ENCODE measurements at places on chromosomes 5 and 9.

DNA sequence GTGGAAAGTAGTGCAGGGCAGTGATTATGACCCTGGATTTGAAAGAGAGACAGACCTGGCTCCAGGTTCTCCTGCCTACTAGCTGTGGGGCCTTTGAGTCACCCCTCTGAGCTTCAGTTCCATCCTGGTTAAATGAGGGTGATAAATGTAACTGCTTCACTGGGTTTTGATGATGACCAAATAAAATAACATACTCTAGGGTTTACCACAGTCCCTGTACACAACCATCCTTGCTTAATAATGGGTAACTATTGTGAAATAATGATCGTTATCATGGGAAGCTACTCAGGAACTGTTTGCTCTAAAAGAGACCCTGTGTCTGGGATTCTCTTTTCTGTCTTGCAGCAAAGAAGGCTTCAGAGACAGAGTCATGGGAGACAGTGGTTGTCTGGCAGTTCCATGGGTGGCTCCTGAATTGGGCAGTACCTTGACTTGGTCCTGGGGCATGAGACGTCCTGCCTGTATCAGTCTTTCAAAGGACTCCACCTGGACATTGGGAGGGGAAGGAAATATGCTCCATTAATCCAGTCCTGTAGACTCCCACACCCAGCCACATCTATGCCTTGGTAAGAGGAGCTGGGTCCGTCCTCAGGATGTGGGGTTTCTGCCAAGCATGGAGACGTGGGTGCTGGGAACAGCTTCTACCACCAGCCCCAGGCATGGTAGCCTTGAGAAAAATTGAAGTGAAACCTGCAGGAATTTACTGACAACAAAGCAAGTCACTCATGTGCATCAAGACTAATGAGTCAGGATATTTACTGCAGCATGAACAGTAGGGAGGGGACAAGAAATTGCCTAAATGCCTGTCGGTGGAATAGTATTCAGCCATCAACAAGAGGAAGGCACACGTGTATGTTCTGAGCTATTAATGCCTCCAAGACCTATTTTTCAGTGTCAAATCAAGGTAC is 23.4 kb downstream of the AKNA start:
- DNase-seq = no peak

- DNase-seq = peak; percentile 78
These were observed 613 bp downstream of the ZBTB5 start for GRCh38 chr9:37464426-37465248.

DNA sequence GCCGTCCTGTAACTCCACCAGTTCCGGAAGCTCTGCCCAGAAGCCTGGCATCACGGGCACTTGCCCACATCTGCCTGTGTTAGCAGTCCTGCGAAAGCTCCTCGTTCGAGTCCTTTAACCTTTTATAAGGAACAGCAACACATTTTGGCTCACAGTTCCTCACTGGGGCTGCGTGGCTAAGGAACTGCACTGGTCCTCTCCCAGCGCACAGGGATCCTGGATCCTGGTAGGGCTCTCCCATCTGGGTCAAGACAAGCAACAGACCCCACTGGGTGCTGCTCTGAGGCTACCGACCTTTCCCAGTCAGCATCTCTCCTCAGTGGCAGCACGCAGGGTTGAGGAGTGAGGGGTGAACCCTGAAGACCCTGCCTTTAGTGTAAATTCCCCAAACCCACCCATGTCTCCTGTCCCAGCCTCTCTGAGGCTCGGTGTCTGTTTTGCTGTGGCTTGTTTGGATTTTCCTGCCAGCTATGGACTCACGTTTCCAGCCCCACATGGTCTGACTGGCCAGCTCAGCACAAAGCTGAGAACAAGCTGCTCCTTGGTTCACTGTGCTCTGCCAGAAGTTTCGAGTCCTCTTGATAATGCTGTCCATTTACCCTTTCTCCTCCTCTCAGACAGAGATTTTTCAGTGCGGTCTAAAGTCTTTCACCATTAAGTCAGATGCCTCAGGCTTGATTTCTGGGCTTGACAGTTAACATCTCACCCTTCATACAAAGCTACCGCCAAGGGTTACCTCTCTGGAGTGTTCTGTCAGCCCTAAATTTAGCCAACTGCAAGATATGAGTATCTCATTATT is 80.0 kb downstream of the AK8 start:
- DNase-seq = no peak

GRCh38 chr5:5494489-5495402 is 72.3 kb downstream of the ICE1 start:
- DNase-seq = peak; percentile 16

- DNase-seq = no peak
These were observed 14.7 kb downstream of the COL15A1 start for GRCh38 chr9:98958271-98958984.

DNA sequence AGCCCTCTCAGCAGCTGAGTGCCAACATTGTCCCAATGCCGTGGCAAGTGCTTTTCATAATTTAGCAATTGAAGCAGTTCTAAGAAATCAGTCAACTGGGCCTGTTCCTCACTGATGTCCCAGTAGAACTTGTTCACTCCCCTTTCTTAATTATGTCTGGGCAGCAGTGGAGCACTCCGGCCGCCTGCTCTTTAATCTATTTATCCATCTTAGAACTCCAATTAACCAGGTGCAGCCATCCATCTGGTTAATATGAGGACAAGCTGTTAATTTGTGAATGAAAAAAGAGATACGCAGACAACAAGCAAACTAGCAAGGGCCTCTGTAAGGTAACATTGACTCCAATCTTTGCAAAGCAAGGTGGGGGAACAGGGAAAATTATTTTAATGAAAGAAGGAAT is 39.4 kb downstream of the MAT2B start:
- no peak for DNase-seq

DNA sequence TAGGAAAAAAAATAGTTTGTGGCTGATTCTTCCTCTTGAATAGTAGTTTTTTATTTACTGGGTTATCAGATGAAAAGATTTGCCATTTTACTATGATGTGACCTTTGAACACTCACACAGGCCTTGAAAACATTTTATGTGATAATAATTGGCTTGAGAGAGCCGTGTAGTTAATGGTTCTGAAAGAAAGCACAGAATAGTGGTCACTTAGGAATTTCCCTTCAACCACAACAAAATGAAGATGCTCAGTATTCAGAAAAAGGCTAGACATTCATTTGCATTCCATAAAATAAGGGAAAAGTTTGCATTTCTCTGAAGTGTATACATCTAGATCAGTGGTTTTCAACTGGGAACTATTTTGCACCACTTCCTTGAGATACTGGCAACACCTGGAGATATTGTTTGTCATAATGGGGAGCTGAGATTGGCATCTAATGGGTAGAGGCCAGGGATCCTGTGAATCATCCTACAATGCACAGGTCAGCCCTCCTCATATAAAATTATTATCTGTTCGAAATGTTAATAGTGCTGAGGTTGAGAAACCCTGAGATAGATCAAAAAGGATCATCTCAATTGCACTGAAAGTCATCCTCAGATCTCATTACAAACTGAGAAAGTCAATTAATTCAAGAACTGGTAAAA is 446.4 kb upstream of the CCNG1 start:
- no peak for DNase-seq

GRCh38 chr5:178383301-178383918 is 150.8 kb upstream of the PHYKPL start:
- no peak for DNase-seq

GRCh38 chr9:136662656-136663581 is at the start of gene EGFL7:
Gene EGFL7, plus strand, starts transcription at chr9:136662916. Its CDS starts 5,367 bp downstream, at chr9:136668283.
- no peak for DNase-seq

DNA sequence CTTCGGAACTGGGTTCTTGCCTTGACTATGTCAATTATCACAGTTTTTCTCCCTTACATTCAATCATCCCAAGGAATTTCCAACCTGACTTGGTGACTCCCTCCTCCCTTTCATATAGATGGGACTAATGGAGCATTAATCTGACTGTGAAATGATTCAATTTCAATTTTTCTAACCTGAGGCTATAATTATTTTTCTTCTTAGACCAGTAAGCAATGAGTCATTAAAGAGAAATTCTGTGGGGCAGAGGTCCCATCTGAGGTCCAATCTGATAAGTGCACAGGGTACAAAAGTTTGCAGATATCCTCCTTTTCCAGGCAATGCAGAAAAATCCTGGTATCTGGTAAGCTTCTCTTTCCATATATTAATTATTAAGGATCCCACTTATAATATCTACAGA is 18.9 kb downstream of the PDE4D start:
- no peak for DNase-seq

GRCh38 chr5:139974661-139975060 is 68.4 kb downstream of the NRG2 start:
- no peak for DNase-seq

- DNase-seq = no peak
These were observed 3.2 kb upstream of the BAAT start for GRCh38 chr9:101387871-101388506.

GRCh38 chr9:13744261-13744901 is 464.9 kb upstream of the MPDZ start:
- DNase-seq = no peak

- DNase-seq = no peak
These were observed 16.4 kb downstream of the LNPEP start for GRCh38 chr5:96952118-96952750.

DNA sequence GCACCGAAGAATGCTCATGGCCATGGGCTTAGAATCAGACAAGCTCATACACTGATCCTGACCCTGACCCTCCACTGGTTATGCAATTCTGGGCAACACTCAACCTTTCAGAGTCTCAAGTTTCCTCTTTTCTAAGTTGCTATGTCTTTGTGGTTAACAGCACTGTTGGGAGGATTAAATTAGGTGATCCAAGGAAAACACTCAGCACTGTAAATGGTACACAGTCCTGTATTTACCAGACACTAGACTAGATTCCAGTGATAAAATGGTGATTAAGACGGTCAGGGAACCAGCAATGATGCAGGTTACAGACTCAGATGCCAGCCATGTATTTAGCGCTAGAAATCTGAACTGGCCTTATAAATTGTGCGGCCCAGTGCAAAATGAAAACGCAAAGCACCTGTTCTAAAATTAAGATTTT is 8.1 kb downstream of the ARL15 start:
- no peak for DNase-seq

GRCh38 chr9:82128011-82128696 is 139.6 kb downstream of the SPATA31D1 start:
- no peak for DNase-seq

DNA sequence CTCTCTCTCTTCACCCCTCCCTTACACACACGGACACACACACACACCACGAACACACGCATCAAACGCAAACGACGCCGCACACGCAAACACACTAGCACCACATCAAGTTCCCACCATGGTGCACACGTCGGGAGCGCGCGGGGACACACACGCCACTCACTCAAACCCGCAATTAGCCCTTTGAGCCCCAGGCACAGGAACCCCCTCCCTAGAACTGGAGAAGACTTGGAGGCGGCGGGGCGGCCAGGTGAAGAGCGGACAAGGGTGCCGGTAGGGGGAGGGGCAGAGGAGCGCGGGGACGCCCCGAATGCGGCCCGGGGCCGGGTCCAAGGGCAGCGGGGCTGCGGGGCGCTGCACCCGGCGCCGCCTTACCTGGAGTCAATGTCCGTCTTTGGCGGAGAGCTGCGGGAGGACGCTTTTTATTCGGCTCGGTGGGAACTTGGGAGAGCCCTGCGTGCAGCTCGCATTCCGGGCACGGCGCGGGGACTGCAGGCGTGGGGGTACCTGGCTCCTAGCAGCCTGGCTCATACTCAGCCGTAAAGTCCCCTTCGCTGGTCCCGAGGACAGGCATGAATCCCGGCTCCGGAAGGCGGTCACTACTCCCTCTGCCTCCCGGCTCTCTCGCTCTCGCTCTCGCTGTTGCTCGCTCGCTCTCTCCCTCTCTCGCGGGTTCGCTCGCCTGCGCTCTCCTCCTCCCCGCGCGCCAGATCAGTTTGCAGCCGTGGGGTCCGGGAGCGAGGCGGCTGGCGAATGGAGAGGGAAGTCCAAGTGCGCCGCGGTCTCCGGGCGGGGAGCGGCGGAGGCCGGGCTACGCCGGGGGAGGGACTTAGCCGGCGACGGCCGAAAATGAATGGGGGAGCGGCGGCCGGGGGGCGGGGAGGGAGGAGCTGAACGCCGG is at the start of gene BRINP1:
BRINP1 (minus strand) TSS at position 755 of the 901 bp plus-strand sequence. CDS start 56,080 bp downstream, outside the sequence.
- peak; percentile 83 for DNase-seq

DNA sequence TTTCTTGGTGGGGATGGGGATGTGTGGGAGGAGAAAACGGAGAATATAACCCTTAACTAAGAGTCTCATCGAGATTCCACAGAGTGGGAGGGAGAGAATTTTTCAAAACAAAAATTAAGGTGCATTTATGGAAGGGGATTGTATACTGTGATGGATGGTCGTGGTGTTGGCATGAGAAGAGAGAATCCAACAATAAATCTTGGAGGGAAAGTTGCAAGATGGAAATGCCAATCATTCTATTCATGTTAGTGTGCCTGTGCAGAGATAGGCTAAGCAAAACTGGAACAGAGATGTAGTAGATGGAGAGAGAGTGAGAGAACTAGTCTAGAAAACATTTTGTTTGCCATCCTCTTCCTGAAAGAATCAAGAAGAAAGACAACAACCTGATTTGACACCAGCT is 613.1 kb downstream of the EBF1 start:
- no peak for DNase-seq

- DNase-seq = no peak
These were observed 132.9 kb downstream of the STARD4 start for GRCh38 chr5:111379391-111379816.

DNA sequence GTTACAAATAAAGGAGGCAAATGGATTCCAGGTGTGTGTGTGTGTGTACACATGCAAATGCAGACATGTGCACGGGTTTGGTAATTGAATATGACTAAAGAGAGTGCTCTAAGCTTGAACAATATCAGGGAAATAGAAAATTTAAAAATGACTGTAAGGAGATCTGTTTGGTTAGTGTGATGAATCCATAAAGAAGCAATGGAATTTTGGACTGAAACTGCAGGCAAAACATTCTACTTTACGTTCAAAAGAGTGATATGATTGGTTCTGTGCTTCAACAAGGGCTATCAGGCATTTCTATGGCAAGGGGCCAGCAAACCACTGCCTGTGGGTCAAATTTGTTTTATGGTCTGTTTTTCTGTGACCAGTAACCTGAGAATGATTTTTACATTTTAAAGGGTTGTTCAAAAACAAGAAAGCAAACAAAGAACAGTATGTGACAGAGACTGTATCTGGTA is 332.8 kb upstream of the KLF9 start:
- DNase-seq = no peak

DNA sequence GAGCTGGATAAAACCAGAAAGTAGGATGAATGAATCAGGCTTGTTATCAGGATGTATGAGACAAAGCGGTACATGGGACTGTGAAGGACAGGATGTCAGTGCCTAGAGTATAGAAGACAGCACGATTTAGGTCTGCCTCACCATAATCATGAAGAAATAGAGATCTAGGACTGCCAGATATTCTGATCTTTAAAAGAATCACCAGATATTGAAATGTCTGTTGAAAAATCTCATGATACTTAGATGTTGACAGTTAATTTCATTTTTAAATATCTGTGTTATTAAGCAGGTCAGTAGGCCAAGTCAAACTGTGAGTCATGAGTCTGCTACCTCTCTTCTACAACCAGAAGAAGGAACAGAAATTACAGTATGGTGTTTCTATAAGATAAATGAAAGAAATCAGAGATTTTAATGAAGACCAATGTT is 65.0 kb downstream of the ST8SIA4 start:
- no peak for DNase-seq

- DNase-seq = no peak
These were observed 22.0 kb downstream of the CCNH start for GRCh38 chr5:87390576-87391199.

Measured in anterior cingulate cortex (tissue), 58 donors.